ENCODE measurements at places on chromosomes 2 and 18.

- no peak for DNase-seq
Observed at GRCh38 chr18:10160251-10160650, 246.4 kb downstream of the VAPA start.

- no peak for DNase-seq
Observed at GRCh38 chr18:79458131-79458838, 62.6 kb downstream of the NFATC1 start.

GRCh38 chr18:27667064-27667463 lies 482.0 kb upstream of the CHST9 start:
- DNase-seq = no peak

- DNase-seq = no peak
Observed at GRCh38 chr2:200767111-200767885, 44.4 kb upstream of the BZW1 start.
